Progenitor cell of endocrine pancreas (in vitro differentiated cells): ENCODE measurements at places on chromosomes 2 and 18. TPM values are rescaled to one million over a fixed set of nuclear protein-coding genes. Genes with fewer than 3 reads are reported as not detected.

Gene DPYSL5
- total RNA-seq, result 70.3 and 75.0 TPM in 2 replicates

Gene CYTIP
- total RNA-seq, result 0.14 and 0.27 TPM in 2 replicates

Gene MARCHF4
- 2.0 and 2.2 TPM in 2 replicates for total RNA-seq

Gene SIX2
- 4.0 and 7.0 TPM in 2 replicates for total RNA-seq

Gene GREB1
- total RNA-seq, result 78.8 and 82.5 TPM in 2 replicates

Gene MAPK4
- 14.8 and 16.3 TPM in 2 replicates for total RNA-seq

Gene SLC4A5
- total RNA-seq, result 4.1 and 5.9 TPM in 2 replicates

GRCh38 chr2:217995731-217996231, 7.0 kb downstream of the TNS1 start:
- no peak overlapping the region for H3K4me3 ChIP-seq
- H3K27me3 ChIP-seq, result peaks cover 36% of the 10 kb centered on the region
- no peak overlapping the region for H3K27ac ChIP-seq
- H3K4me1 ChIP-seq, result peaks cover 6% of the 10 kb centered on the region
- no peak for DNase-seq

DNA sequence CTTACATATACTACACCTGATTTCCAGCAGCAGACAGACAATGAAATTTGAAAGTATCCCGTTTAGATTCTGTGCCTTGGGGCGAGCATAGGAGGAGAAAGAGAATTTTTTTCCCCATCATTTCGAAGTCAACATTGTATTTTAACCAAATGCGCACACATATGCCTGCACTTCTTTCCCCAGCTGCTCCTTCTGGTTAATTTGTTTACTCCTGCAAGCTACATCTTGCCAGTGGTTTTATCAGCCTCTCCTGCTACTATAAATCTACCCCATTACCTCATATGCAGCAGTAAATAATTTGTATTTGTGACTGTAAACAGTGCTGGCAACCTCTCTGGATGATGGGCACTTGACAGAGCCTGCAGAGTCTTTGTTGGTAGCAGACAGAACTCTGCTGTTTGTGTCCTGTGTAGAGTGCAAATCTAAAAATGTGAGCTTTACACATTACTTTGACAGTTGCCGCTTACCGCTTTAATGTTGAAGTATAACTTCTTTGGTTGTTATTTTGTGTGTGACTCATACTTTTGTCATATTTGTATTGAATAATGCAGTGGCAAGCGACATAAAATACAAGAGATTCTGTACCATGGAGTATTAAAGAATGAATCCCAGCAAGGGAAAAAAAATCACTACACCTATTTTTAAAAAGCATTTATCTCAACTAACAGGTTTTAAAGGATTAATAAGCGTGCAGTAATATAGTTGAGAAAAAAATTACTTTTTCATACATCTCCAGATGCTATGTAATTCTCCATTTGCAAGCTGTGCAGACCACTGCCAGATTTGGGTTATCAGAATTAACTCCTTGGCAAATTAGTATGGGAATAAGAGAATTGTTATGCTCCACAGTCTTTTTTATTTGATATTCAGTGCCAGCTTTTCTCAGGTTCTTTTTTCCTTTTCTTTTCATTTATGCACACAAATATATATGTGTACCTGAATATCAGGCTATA, 536.8 kb downstream of the XIRP2 start:
- H3K4me3 ChIP-seq, result no peak overlapping the region
- H3K27me3 ChIP-seq, result no peaks in the 10 kb centered on the region
- H3K4me1 ChIP-seq, result peaks cover 4% of the 10 kb centered on the region
- no peak for DNase-seq
- peaks cover 3% of the 10 kb centered on the region for H3K36me3 ChIP-seq
- H3K27ac ChIP-seq, result no peak overlapping the region

GRCh38 chr18:48949050-48949605, 1.6 kb downstream of the SMAD7 start:
- no peaks in the 10 kb centered on the region for H3K27me3 ChIP-seq
- peaks cover 46% of the 10 kb centered on the region for H3K4me1 ChIP-seq
- peak overlapping the region; percentile 97 for H3K4me3 ChIP-seq
- H3K36me3 ChIP-seq, result peaks cover 3% of the 10 kb centered on the region
- no peak for DNase-seq

- H3K27me3 ChIP-seq, result peaks cover 25% of the 10 kb centered on the region
- no peaks in the 10 kb centered on the region for H3K36me3 ChIP-seq
- H3K4me3 ChIP-seq, result no peak overlapping the region
- no peak overlapping the region for H3K27ac ChIP-seq
- no peak for DNase-seq
Measured at GRCh38 chr2:133591164-133591563, 22.9 kb upstream of the NCKAP5 start.

DNA sequence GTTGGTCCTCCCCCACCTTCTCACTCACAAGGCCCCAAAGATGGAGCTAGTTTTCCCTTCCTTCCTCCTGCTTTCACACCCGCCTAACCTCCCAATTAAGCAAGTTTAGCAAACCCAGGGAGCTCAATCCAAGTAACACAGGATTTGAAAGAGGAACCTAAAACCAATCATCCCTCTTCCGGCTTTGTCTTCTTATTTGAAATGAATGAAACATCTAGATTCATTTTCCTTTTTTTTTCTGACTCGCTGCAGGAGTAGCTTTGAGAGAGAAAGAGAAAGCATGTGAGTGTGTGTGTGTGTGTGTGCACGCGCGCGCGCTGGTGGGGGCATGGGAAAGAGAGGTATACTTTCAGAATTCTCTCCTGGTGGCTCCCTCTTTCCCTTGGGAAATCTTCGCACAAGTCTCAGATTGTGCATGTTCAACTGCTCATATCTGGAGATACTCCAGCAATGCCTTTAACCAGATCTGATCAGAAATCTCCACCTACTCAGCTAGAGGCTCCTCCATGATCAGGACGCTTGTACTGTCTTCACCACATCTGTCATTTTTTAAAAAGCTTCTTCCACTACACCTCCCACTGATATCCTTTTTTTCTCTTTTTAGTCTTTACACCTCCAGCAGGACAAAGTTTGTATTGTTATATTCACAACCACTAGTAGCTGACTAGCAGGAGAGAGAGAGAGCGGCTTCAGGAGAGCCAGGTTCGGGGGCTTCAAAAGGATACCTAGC, 1.7 kb downstream of the SLC8A1 start:
- peaks cover 11% of the 10 kb centered on the region for H3K4me1 ChIP-seq
- peak overlapping the region; percentile 83 for H3K4me3 ChIP-seq
- no peaks in the 10 kb centered on the region for H3K36me3 ChIP-seq
- peaks cover 54% of the 10 kb centered on the region for H3K27me3 ChIP-seq
- no peak overlapping the region for H3K27ac ChIP-seq
- no peak for DNase-seq

DNA sequence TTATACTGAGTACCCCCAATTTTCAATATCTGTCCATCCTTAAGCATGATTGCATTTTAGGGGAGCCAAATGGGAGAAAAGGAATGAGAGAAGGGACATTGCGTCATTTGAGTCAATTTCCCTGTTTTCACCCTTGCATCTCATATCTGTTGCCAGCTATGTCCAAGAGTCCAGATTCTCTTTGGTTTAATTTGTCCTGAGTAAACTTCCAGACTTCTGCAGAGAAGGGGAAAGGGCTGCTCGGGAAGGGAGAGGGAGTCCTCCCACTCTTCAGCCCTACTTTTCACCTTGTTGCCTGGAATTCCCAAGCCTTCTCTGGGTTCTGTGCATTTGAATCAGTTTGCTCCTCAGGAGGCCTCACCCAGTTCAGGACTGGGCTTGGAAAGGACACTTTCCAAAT, 16.5 kb downstream of the GREB1 start:
- no peaks in the 10 kb centered on the region for H3K27me3 ChIP-seq
- no peak overlapping the region for H3K27ac ChIP-seq
- H3K4me3 ChIP-seq, result no peak overlapping the region
- no peak for DNase-seq
- H3K36me3 ChIP-seq, result peaks cover 11% of the 10 kb centered on the region

- DNase-seq, result no peak
- peak overlapping the region; percentile 92 for H3K4me3 ChIP-seq
- peaks cover 14% of the 10 kb centered on the region for H3K4me1 ChIP-seq
- H3K27me3 ChIP-seq, result no peaks in the 10 kb centered on the region
- peak overlapping the region; percentile 98 for H3K27ac ChIP-seq
Measured at GRCh38 chr2:65227020-65227455, 593 bp upstream of the ACTR2 start.

DNA sequence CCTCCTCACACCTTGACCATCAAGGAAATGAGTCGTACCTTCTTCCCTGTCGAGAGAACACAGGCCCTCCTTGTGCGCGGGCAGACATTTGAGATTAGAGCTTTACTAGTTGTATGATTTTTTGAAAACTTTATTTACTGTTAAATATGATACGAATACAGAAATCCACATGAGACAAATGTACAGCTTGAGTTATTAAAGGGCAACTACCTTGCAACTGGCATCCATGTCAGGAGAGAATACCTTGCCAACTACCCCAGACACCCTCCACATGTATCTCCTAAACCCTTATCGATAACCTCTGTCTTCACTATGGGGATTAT, 28.3 kb downstream of the KLHL23 start:
- H3K27ac ChIP-seq, result peak overlapping the region; percentile 81
- H3K36me3 ChIP-seq, result peaks cover 23% of the 10 kb centered on the region
- no peaks in the 10 kb centered on the region for H3K27me3 ChIP-seq
- no peak overlapping the region for H3K4me3 ChIP-seq
- DNase-seq, result no peak

DNA sequence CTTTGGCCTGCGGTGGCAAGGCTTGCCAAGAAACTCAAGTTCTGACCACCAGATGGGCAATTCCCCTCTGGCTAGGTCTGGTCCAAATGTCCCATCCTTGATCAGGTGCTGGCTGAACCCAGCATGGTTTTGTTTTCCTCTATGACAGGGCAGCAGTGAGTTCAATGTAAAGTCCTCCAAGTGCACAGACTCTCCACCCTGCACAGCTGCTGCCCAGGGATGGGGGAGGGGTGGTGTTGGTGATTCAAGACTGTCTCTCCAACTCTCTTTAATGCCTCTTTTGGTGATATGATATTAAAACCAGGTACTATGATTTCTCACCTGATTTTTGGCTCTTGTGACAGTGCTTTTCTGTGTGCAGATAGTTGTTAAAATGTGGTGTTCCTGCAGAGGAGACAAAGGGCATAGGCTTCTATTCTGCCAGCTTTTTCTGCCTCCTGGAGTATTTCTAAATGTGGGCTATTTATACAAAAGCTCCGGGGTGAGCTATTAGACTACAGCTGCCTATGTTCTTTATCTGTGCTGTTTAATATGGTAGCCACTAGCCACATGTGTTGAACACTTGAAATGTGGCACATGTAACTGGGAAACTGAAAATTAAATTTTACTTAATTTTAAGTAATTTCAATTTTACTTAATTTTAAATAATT, 64.0 kb upstream of the STK39 start:
- H3K36me3 ChIP-seq, result no peaks in the 10 kb centered on the region
- no peaks in the 10 kb centered on the region for H3K27me3 ChIP-seq
- DNase-seq, result no peak

DNA sequence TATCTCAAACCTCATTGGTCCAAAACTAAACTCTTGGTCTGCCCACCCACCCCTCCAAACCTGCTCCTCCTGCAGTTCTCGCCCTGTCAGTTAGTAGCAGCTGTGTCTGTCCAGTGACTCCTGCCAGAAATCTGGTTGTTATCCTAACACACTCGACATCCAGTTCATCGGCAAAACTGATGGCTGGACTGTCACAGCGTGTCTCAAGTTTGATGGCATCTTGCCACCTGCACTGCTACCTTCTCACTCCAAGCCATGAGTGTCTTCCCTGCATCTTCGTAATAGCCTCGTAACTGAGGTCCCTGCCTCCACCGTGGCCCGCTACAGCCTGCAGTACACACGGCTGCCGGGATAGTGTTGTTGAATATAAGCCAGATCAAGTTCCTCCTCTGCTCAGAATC, 470.1 kb upstream of the RAB12 start:
- DNase-seq, result no peak
- H3K36me3 ChIP-seq, result peaks cover 1% of the 10 kb centered on the region
- H3K4me3 ChIP-seq, result no peak overlapping the region
- H3K27me3 ChIP-seq, result no peaks in the 10 kb centered on the region
- H3K27ac ChIP-seq, result no peak overlapping the region

DNA sequence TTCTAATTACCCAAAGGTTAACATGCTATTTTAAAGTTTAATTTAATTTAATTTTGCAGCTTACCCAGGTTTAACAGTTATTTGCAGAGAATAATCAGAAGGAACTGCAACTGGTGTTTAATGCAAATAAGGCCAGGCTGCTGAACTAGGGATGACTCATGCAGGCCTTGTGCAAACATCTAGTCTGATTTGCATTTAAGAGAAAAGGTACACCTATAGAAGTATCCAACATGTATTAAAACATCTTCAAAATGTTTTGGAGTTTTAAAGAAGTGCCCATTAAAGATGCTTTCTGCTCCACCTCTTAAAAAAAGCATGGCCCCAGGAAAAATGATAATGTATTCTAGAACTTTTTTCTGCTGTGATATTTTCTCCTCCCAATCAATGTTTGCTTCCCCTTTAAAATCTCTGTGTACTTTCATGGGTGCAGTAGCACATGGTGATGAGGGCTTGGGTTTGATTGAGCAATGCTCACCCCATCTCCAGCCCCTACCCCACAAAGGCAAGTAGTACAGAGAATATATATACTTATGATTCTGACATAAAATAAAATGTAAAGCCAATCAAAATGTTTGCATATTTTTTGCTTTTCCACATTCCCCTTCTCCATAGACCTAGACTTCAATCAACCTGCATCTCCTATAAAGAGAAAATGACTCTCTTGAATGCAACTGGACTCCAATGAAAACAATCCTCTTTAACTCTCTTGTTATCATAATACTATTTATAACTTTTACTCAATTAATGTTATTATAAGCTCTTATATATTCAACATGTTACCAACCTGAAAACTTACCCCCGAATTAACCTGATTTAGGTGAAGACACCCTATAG, 54.1 kb downstream of the ATP8B1 start:
- no peaks in the 10 kb centered on the region for H3K27me3 ChIP-seq
- peaks cover 39% of the 10 kb centered on the region for H3K4me1 ChIP-seq
- no peaks in the 10 kb centered on the region for H3K36me3 ChIP-seq
- H3K4me3 ChIP-seq, result no peak overlapping the region

- DNase-seq, result no peak
- H3K4me1 ChIP-seq, result peaks cover 34% of the 10 kb centered on the region
- H3K36me3 ChIP-seq, result peaks cover 7% of the 10 kb centered on the region
Measured at GRCh38 chr2:134175834-134176233, 78.0 kb upstream of the MGAT5 start.

- DNase-seq, result no peak
- peaks cover 3% of the 10 kb centered on the region for H3K4me1 ChIP-seq
- H3K27me3 ChIP-seq, result no peaks in the 10 kb centered on the region
- no peak overlapping the region for H3K27ac ChIP-seq
Measured at GRCh38 chr2:190060019-190060418, 2.5 kb downstream of the MSTN start.

GRCh38 chr2:167689444-167689843, 558.0 kb downstream of the STK39 start:
- peaks cover 4% of the 10 kb centered on the region for H3K4me1 ChIP-seq
- no peaks in the 10 kb centered on the region for H3K27me3 ChIP-seq
- no peak overlapping the region for H3K27ac ChIP-seq
- no peak overlapping the region for H3K4me3 ChIP-seq
- peaks cover 5% of the 10 kb centered on the region for H3K36me3 ChIP-seq

- no peak overlapping the region for H3K4me3 ChIP-seq
- peak overlapping the region; percentile 76 for H3K27ac ChIP-seq
- H3K36me3 ChIP-seq, result no peaks in the 10 kb centered on the region
- H3K27me3 ChIP-seq, result no peaks in the 10 kb centered on the region
- no peak for DNase-seq
Measured at GRCh38 chr2:148451046-148451445, 193.5 kb upstream of the EPC2 start.

GRCh38 chr18:58529714-58530354, 99.1 kb downstream of the ALPK2 start:
- H3K27me3 ChIP-seq, result peaks cover 19% of the 10 kb centered on the region
- H3K36me3 ChIP-seq, result no peaks in the 10 kb centered on the region
- no peak overlapping the region for H3K27ac ChIP-seq
- H3K4me1 ChIP-seq, result peaks cover 11% of the 10 kb centered on the region

- peaks cover 4% of the 10 kb centered on the region for H3K27me3 ChIP-seq
- H3K36me3 ChIP-seq, result no peaks in the 10 kb centered on the region
- H3K27ac ChIP-seq, result no peak overlapping the region
- no peak for DNase-seq
- no peaks in the 10 kb centered on the region for H3K4me1 ChIP-seq
- no peak overlapping the region for H3K4me3 ChIP-seq
Measured at GRCh38 chr2:25018681-25019080, 23.2 kb upstream of the EFR3B start.
